ENCODE measurements at places on chromosomes 5 and 9.
A peak's percentile ranks its signal among the peaks of the same experiment; 100 is the strongest.

DNA sequence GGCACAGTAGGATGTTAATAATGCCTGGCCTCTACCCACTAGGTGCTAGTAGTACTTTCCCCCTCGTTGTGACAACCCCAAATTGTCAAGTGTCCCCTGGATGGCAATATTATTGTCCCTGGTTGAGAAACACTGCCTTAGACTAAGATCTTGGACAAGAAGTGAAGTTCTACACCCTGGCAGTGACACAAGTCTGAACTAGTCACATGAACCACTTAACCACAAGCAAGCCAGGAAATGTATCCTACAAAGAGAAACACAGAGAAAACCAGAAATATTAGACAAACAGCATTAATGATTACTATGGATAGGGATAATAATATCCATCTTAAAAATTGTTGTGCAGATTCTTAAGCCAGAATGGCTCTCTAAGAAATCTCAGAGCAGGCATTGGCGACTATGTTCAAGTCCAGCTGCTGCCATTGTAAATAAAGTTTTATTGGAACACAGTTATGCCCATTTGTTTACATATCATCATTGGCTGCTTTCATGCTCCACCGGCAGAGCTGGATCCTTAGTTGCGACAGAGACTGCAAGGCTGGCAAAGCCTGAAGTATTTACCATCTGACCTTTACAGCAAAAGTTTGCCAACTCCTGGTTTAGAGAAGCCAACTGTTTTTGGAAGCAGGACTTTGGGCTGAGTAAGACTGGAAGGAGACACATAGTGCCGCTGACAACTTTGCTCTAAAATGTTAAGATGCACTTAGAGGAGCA lies 80.8 kb downstream of the NTRK2 start:
- no peak for DNase-seq

DNA sequence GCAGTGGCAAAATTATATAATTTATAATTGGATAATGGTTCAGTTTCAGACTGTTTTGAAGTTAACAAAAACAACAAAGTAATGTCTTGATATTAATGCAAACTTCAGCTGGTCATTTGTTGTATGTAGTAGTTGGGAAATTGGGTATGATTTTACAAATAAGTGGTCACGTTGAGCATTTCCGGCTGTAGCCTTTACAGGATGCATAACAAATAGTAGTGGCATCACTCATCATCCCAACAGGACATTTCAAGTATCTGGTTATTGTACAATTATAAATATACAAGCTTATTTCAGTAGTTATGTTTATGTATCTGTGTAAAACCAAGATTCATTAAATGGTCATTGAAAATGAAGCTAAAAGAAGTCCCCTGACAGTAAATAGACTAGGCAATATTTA lies 72.9 kb downstream of the SMIM15 start:
- DNase-seq: no peak

GRCh38 chr5:111649516-111649915 lies 107.5 kb downstream of the NREP start:
- no peak for DNase-seq

DNA sequence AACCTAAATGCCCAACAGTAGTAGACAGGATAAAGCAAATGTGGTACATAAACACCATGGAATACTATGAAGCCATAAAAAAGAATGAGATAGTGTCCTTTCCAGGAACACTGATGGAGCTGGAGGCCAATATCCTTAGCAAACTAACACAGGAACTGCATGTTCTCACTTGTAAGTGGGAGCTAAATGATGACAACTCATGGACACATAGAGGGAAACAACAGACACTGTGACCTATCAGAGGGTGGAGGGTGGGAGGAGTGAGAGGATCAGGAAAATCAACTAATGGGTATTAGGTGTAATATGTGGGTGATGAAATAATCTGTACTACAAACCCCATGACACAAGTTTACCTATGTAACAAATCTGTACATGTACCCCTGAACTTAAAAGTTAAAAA lies 505.7 kb downstream of the RAB3C start:
- DNase-seq: no peak

GRCh38 chr5:33748754-33749153 lies 143.0 kb downstream of the ADAMTS12 start:
- no peak for DNase-seq

GRCh38 chr9:127506117-127506813 lies 55.0 kb downstream of the LRSAM1 start:
- DNase-seq: no peak

DNA sequence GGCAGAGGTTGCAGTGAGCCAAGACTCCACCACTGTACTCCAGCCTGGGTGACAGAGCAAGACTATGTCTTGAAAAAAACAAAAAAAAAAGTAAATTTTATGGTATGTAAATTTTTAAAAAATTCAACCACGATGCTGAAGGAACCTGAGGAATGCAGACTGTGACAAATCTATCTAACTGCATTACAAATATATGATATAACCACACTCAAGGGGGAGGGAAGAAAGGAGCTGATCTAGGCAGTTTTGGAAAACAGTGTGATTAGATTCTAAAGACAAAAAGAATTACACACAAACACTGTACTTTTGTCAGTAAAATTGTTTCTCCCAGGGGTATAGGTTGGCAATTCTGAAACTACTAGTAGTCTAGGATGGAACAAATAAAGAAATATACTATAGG lies 17.0 kb downstream of the LARS1 start:
- DNase-seq: no peak

GRCh38 chr5:35830587-35830986 lies 26.1 kb upstream of the IL7R start:
- DNase-seq: no peak

- no peak for DNase-seq
Observed at GRCh38 chr9:115832031-115832430, 321.6 kb upstream of the PAPPA start.

GRCh38 chr5:160787240-160787639 lies 64.8 kb downstream of the ATP10B start:
- peak; percentile 44 for DNase-seq
